CD8-positive, alpha-beta T cell (primary cell): ENCODE measurements at places on chromosomes 4 and X. TPM values are rescaled to one million over a fixed set of nuclear protein-coding genes. Genes with fewer than 3 reads are reported as not detected.

DNA sequence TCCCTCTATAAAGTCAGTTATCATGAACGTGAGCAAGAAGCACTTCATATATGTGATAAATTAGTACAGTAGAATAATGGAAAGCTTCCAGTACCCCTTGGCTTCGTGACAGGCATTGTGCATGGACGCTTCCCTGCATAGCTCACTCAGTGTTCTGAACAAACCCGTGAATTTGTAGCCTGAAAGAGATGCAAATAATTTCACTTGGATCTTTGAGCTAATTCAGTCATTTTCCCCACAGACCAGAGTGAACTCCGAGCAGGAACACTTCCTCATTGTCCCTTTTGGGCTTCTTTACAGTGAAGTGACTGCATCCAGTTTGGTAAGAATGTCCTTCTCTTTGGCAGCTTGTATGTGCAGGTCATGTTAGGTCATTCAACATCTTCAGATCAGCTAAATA is 50.1 kb downstream of the ADD1 start:
- no peak for DNase-seq

The DMRTC1 gene
- 0.71 TPM for total RNA-seq

- DNase-seq: no peak
Measured at GRCh38 chr4:33080275-33080674, 2360.1 kb downstream of the PCDH7 start.

DNA sequence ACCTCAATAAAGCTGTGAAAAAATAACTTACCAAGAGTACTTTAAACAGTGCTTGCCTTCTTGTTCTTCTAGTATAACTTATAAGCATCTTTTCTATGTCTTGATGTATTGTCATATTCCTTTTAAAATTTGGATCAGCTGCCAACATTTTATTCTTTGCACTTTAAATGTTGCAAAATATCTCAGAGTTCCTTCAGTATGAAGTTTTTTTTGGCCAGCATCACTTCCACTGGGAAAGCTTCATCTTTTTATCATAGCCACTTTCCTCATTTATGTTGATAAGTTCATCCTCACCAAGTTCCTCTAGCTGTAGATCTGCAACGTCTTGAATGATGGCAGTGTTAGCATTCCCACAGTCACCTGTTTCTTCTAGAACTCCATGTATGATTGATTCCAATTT is 24.2 kb downstream of the CXorf58 start:
- DNase-seq: no peak
